ENCODE measurements at places on chromosomes 2 and 18. TPM values are rescaled to one million over a fixed set of nuclear protein-coding genes. Genes with fewer than 3 reads are reported as not detected.

DNA sequence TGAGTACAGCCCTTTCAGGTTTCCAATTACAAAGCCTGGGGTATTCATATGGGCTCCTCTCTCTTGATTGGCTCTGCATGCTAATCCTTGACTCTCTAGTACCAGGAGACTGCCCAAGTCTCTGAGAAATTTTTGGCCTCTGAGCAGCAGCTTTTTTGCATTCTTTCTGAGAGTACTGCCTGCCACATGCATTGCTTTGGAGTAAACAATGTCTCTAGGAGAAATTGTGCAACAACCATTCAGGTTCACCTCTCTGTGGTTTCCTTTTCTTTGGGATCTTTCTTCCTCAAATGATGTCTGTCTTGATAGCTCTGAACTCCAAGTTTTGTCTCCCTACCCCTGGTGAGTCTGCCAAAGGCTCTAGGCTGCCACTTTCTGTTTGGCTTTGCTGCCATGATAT, 115.8 kb upstream of the SETBP1 start:
- no peak for DNase-seq

GRCh38 chr2:189218236-189218635, 38.7 kb upstream of the COL5A2 start:
- no peak for DNase-seq

DNA sequence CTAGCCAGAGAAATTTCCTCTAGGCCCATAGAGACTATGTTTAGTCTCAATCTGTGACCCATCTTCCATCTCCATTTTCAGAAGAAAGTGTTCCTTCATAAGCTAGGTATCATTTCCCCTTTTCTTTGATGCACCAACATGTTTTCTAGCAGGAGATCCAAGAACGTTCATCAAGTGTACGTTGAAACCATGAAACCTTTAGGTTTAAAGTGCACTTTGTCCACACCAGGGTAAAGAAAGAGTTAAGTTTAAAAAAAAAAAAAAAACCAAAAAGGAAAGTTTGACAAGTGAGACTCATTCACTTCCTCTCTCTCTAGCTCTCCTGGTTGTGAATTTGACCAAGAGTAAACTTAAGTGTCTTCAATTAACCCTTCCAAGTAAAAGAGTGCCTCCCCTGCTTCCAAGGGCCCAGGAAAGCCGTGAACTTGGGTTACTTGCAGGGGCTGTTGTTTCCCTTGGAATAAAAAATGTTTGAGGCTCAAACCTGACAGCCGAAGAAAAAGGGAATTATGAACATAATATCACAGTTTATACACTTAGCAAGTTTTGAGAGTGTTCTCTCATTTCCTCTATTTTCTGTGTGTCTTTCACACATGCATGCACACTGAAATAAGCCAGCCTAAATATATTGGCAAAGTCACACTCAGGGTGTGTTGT, 56.7 kb downstream of the LBH start:
- no peak for DNase-seq

DNA sequence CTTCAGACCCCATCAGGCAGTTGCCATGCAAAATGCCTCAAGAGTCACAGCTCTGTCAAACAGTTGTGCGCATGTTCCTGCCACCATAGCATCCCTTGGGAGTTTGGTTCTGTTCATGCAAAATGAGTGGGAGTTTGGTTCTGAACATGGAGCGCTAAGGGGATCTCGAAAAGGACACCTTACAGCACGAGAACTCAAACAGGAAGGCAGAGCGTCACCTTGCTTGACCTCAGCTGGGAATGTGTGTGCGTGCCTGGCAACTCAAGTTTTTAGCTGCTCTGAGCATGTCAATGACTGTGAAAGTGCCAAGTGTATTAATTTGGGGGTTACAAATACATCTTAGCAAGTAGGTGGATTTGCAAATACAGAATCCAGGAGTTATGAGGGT, 16.6 kb downstream of the MALL start:
- no peak for DNase-seq

DNA sequence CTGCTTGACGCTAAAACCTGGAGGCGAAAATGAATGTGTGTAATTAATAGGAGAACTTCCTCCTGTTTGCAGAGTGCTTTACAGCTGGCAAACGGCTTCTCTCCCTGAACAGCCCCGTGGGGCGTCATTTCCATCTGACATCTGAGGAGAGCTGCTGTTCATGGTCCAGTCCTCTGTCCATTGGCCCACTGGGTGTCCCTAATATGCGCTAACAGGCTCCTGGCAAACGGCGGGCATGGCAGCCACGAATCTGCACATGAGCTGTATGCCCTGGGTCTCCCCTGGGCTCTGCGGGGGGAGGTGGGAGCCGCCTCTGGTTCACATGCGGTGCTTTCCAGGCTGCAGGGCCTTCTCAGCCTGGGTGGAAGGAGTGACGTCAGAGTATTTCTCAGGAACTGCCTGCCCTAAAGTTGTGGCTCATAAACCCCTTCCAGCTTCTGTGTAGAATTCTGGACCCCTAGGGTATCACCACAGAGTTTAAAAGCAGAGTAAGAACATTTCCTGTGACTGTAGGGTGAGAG, 73.2 kb downstream of the LRRFIP1 start:
- DNase-seq = no peak

DNA sequence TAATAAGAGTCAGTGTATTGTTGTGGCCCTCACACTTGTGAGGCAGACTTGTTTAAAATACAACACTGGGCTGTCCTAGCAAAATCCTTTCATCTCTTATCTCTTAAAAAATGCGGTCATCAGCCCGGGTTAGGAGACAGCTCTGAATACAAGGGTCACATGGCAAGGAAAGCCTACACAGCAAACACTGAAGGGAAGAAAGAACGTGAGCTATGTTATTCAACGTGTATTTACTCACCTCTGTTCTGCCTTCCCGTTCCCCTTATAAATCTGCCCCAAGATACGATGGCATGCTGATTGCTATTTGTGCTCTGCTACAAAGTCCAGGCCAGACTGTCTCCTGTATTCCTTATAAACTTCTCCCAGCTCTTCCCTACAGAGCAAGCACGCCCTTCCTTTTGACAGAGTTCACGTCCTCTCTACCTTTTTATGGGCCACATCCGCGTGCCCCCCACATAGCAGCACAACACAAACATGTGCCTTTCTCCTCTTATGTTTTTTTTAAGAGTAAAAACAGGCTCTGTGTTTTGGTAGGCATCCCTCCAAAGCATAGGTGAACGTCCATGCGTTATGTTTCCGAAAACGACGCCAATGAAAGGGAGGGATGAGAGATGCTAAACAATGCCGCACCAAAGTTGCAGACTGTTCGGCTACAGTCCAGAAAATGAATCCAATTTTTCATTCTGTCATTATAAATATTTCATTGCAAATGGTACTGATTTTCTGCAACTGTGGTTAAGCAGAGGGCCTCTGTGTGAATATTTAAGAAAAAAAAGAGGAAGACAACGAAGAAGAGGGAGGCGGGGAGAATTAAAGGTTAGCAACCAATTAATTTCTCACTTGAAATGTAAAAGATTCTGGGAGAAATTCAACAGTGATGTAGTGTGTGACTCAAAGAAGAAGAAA, 274.7 kb downstream of the ZNF521 start:
- DNase-seq = no peak

GRCh38 chr2:58025150-58025933, 21.3 kb upstream of the VRK2 start:
- DNase-seq = no peak

DNA sequence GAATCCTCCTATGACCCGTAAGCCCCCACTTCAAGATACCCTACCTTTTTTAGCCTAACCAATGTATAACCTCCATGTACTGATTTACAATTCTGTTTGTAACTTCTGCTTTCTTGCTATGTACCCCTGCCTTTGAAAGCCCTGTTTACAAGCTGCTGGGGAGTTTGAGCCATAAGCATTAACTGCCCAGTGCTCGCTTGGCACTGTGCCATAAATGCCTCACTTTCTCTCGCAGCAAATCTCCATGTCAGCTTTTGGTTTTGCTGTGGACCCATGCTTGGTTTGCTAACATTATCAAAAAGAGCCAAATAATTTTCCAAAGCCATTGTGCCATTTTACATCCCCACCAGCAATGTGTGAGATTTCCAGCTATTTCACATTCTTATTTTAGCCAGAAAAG, 51.8 kb downstream of the TEX51 start:
- DNase-seq = no peak

GRCh38 chr2:88880441-88880953, 189.0 kb downstream of the RPIA start:
- no peak for DNase-seq

GRCh38 chr2:230658877-230659652, 53.6 kb upstream of the CAB39 start:
- no peak for DNase-seq

- DNase-seq = no peak
Observed at GRCh38 chr18:2672872-2673271, 17.3 kb downstream of the SMCHD1 start.

DNA sequence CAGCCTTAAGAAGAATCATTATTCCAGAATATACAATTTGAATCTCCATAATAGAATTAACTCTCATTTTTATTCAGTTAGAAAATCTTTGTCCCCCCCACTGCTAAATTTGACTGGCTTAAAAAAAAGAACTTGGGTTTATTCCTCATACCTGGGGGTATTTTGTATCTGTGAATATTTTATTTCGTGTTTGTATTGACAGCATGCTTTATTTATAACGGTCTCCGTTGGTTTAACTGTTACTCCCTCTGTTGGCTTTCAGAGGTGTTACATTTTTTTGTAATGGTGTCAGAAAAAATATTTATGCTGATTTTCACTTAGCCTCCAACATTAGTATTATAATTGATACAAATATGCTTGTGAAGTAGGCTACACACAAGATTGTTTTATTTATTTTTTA, 109.1 kb downstream of the HAUS1 start:
- DNase-seq = no peak

- DNase-seq = no peak
Observed at GRCh38 chr2:150544731-150545130, 57.3 kb upstream of the RND3 start.

DNA sequence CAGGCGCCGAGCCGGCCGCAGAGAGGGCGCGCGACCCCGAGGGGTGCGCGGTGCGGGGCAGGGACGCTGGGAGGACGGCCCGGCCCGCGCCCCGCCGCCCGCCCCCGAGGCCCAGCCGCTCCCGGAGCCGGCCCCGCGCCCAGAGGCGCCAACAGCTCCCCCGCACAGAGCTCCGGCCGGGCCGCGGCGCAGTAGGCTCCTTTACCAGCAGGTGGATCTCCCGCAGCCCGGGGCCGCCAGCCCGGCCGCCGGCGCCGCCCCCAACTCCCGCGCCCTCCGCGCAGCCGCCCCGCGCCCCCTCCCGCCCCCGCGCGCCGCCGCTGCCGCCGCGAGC, 258 bp downstream of the MGAT4A start:
- DNase-seq = peak; percentile 50

GRCh38 chr18:22193466-22193865, 24.1 kb downstream of the GATA6 start:
- no peak for DNase-seq

DNA sequence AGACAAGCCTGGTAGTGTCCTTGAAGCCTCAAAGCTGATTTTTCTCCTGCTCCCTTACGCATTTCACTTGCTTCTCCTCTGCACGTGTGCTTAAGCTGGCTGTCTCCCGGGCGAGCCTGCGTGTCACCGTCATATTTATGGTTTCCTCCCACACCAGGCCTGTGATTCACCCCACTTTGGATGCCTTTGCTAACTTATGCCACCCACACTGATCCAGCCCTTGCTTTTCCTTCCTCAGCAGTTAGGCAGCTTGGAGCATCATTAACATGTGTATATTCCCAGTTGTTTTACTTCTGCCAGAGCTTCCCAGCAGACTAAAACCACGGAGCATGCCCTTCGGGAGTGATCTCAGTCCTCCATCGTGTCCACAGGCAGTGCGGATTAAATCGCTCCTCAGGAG, 2.2 kb downstream of the ST3GAL5 start:
- peak; percentile 71 for DNase-seq

- DNase-seq = no peak
Observed at GRCh38 chr2:133842446-133842845, 274.2 kb upstream of the NCKAP5 start.

GRCh38 chr18:61149786-61150185, 183.4 kb upstream of the CDH20 start:
- DNase-seq = no peak

- DNase-seq = no peak
Observed at GRCh38 chr2:129299756-129300155, 679.7 kb upstream of the RAB6C start.

DNA sequence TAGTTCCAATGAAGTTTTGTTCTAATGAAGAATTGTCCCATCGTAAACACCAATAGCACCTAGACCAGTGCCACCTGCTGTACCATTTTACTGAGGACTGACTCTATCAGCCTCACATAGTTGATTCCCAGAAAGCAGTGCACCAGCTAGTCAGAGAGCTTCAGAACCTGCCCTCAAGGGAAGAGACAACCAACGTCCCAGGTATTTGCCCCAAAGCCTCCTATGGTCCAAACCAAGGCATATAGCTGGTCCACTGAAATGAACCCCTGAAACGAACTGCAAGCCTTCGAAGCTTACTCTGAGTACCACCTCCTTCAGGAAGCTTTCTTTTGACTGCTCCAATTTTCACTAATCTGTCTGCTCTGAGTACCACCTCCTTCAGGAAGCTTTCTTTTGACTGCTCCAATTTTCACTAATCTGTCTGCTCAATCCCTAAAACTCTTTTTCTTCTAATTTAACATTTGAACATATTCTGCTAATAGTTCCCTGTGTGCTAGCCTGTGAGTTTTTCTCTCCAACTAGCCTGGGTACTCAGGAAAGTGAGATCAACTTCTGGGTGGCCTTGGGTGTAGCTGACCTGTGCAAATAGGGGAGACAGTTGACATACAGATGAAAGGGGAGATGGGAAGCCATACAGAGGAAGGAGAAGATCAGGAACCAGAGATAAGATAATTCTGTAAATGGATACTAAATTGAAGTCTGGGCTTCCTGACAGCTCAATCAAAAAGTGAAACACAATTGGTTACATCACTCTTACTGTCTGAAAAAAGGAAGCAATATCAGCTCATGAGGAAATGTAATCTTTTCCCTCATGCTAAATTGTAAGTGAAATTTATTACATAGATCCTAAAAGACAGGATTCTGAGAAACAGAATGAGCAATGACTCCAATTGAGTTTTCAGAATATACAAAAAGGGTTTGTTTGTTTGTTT, 33.5 kb upstream of the EML4 start:
- no peak for DNase-seq

- DNase-seq = peak; percentile 52
Observed at GRCh38 chr18:79988071-79988450, 302 bp downstream of the TXNL4A start.

GRCh38 chr18:74819433-74820059, 221.9 kb downstream of the ZNF407 start:
- DNase-seq = no peak

GRCh38 chr2:19362755-19363473, 4.5 kb upstream of the OSR1 start:
- peak; percentile 90 for DNase-seq

GRCh38 chr18:22691946-22692710, 241.0 kb upstream of the RBBP8 start:
- no peak for DNase-seq

ABCG8 gene
- total RNA-seq = not detected

LYG2 gene
- not detected for total RNA-seq

EFR3B gene
- 1.0 TPM for total RNA-seq

CPO gene
- total RNA-seq = not detected

ALPI gene
- total RNA-seq = not detected

LHCGR gene
- not detected for total RNA-seq

ARHGAP28 gene
- total RNA-seq = 16.0 TPM
